ENCODE measurements at places on chromosomes 13 and 19.

GRCh38 chr13:46885018-46885417, 11.8 kb downstream of the HTR2A start:
- no peak for DNase-seq

DNA sequence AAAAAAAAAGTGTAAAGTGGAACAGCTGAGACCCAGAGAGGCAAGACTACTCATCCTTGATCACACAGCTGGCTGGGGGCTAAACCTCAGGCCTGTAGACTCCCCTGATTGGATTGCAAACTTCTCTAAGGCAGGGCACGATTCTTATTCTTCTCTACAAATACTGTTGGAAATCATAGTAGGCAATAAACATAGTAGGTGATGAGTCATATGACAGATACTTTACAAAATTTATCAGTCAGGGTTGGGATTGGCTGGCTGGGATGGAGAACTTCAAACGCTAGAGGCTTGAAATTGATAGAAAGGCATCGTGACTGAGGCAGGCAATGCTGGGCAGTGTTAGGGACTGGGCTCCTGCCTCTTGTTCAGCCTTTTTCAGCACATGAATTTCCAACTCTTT, 5.9 kb upstream of the MATK start:
- no peak for DNase-seq

DNA sequence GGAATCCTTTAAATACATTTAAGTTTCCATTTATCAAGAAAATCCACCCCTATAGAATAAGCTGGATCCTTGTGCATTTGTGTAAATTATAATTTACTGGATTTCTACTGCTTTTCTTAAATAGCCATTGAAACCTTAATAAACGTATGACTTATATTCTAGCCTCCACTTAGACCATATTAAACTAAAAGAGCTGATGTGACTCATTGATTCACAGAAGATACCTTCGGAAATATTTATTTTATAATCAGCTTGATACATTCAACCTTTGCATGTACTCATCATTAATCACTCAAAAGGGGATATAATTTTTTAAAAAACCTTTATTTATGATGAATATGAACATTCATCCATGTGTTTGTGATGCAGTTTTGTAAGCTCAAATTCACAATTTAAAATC, 136.3 kb downstream of the SPRY2 start:
- no peak for DNase-seq

DNA sequence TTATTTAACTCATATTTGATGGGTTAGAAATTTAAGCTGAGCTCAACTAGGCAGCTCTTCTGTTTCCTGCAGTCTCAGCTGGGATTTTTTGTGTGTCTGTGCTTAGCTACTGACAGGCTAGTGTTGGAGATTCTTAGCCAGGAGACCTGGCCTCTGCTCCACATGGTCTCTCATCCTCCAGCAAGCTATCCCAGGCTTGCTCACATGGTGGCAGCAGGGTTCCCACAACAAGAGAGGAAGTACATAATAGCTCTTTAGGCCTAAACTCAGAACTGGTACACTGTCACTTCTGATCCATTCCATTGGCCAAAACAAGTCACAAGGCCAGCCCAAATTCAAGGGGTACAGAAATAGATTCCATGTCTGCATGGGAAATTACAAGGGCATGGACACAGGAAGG, 406.2 kb downstream of the SUCLA2 start:
- no peak for DNase-seq

- peak; percentile 9 for DNase-seq
Observed at GRCh38 chr13:113552786-113553434, 31.6 kb upstream of the TFDP1 start.

- peak; percentile 15 for DNase-seq
Observed at GRCh38 chr19:289651-290371, 1.4 kb downstream of the PLPP2 start.

DNA sequence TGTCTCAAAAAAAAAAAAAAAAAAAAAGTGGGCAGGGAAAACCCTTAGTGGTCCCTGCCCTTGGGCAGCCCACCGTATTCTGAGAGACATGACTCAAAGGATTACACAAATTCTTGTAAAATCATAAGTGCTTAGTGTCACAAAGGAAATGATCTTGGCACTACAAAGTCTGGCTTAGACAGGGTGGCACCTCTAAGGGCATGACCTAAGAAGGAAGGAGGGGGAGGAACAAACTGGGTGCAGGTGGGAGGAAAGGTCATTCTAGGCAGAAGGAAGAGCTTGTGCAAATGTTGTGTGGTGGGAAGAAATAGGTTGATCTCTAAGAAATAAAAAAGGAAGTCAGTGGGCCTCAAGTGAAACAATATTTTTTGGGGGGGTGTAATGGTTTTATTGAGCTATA, 10.4 kb downstream of the PNPLA6 start:
- DNase-seq: no peak

DNA sequence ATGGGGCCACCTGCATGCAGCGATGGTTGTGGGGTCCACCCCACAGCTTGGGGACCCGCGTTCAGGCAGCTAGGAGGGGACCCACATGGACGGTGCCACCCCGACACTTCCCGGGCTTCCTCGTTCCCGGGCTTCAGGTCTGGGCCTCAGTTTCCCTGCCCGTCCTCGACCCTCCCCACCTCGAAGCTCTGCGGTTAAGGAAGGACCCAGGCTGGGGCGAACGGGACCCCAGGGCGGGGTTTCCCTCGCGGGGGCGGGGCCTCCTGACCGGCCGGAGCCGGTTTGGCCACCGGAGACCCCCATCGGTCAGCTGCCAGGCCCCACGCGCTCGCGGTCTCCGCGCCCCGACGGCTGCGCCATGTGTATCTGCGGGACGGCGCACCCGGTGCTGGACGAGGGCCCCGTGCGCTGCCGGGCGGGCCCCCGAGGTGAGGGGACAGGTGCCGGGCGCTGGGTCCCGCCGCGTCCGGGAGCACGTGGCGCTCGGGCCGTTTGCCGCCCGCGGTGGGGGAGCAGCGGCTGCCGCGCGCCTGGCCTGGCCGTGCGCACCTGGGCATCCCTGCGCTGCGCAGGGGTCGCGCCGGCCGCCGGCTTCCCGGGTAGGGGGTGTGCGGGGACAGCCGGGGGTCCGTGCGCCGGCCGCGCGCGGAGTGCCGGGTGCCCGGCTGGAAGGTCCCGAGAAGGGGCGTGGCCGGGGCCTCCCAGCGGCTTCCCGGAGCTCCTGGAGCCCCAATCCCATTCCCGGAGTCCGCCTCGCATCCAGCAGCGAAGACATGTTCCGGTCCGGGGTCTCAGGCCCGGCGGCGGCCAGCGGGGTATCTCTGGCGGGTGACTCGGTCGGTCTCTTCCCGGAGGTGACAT, 4.2 kb downstream of the ARHGAP45 start:
- no peak for DNase-seq

GRCh38 chr13:99040536-99041131, 62.8 kb upstream of the DOCK9 start:
- DNase-seq: no peak
